ENCODE measurements at places on chromosomes 3 and 15. TPM values are rescaled to one million over a fixed set of nuclear protein-coding genes. Genes with fewer than 3 reads are reported as not detected.

- no peak for DNase-seq
- no peak overlapping the region for H3K4me3 ChIP-seq
- peaks cover 20% of the 10 kb centered on the region for H3K36me3 ChIP-seq
- H3K4me1 ChIP-seq = no peaks in the 10 kb centered on the region
Observed at GRCh38 chr15:63668601-63669000, 71.4 kb downstream of the FBXL22 start.

GRCh38 chr3:196202516-196202970 is 8.7 kb downstream of the ZDHHC19 start:
- no peak overlapping the region for H3K27ac ChIP-seq
- peak; percentile 32 for DNase-seq
- H3K36me3 ChIP-seq = no peaks in the 10 kb centered on the region
- H3K27me3 ChIP-seq = peaks cover 12% of the 10 kb centered on the region

DNA sequence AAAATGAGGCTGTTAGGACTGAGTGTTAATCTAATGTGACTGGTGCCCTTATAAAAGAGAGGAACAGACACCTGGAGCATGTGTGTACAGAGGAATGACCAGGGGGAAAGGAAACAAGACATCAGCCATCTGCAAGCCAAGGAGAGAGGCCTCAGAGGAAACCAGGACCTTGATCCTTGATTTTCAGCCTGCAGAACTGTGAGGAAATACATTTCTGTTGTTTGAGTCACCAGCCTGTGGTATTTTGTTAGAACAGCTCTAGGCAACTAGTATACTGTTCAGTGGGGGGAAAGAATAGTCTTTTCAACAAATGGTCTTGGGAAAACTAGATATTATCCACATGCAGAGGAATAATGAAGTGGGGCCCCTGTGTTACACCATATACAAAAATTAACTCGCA is 80.6 kb downstream of the CCR1 start:
- peak overlapping the region; percentile 55 for H3K27ac ChIP-seq
- DNase-seq = peak; percentile 87
- no peak overlapping the region for H3K4me3 ChIP-seq
- peaks cover 2% of the 10 kb centered on the region for H3K4me1 ChIP-seq

DNA sequence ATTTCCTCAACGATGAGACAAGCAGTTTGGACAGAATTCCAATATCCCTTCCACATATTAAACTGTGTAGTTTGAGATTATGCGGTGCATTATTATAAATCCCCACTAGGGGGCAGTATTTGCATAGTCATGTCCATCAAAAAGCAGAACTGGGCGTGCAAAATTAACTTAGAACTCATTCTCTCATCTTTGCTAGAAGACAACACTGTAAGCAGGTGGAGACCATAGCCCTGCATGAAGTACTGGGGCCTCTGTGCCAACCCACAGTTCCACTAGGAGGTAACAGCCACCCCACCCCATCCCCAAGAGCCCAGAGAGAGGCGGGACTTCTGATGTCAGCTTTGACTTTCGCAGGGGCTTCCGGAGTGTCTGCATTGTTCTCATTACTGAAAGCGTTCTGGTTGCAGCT is 106.6 kb upstream of the TMC3 start:
- DNase-seq = peak; percentile 69
- no peaks in the 10 kb centered on the region for H3K36me3 ChIP-seq
- H3K4me1 ChIP-seq = no peaks in the 10 kb centered on the region

DNA sequence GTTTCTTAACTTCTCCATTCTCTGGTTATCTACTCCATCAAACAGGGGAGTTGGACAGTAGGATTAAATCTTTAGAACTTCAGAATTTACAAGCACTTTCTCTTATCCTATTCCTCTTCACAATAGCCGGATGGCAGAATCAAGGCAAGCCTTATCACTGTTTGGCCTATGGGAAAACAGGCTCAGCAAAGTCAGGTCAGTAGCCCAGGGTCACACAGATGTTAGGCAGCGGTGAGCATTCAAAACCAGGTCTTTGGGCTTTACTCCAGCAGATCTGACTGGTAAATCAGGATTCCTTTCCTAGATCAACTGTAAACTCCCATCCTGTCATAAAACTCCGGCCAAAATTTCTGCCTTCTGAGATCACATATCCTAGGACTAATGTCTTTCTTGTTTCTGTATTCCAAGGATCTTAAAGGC is 258.4 kb downstream of the OPA1 start:
- DNase-seq = no peak
- no peaks in the 10 kb centered on the region for H3K4me1 ChIP-seq
- H3K36me3 ChIP-seq = no peaks in the 10 kb centered on the region
- no peak overlapping the region for H3K27ac ChIP-seq
- H3K27me3 ChIP-seq = peaks cover 35% of the 10 kb centered on the region

DNA sequence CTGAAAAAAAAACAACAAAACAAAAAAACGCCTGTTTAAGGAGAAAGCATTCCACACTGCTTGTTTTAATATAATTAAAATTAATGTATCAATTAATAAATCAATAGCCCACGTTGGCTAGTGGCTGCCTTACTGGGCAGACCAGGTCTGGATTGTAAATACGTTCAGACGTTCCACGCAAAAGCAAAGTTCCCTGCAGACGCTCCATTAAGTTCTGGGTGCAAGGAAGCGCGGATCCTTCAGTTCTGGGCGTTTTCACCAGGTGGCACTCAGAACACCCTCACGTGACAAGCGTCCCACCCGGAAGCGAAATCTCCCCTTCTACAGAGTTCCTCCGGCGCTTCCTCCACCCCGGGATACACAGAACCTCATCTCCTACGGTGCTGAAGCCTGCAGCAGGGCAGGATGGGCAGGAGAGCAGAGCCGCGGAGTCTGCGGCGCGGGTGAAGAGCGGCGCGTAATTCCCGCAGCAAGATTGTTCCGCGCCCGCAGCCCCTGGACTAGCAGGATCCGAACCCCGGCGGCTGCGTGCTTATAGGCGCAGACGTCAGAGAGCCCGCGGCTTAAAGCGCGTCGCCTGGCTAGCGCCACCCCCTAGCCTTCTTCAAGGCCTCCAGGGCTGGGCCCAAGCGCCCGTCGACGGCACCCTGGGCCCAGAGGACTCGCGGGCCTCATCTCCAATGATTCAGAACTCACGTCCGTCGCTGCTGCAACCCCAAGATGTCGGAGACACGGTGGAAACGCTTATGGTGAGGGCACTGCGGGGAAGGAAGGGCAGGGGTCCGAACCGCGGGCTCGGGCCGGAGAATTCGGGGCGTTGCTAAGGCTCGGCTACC is at the start of gene SLC25A38:
SLC25A38 (plus strand) TSS at position 326 of the 836 bp plus-strand sequence; CDS start at position 681, 355 bp downstream.
- H3K4me1 ChIP-seq = peaks cover 5% of the 10 kb centered on the region
- no peaks in the 10 kb centered on the region for H3K27me3 ChIP-seq
- peak within 1 kb of the TSS; percentile 97 for H3K4me3 ChIP-seq
- H3K36me3 ChIP-seq = no peaks in the 10 kb centered on the region
- peak within 1 kb of the TSS; percentile 83 for H3K27ac ChIP-seq
- peak; percentile 85 for DNase-seq

- H3K27ac ChIP-seq = no peak overlapping the region
- H3K4me3 ChIP-seq = no peak overlapping the region
- DNase-seq = peak; percentile 10
- no peaks in the 10 kb centered on the region for H3K4me1 ChIP-seq
Observed at GRCh38 chr15:38202361-38202760, 50.3 kb upstream of the SPRED1 start.

DNA sequence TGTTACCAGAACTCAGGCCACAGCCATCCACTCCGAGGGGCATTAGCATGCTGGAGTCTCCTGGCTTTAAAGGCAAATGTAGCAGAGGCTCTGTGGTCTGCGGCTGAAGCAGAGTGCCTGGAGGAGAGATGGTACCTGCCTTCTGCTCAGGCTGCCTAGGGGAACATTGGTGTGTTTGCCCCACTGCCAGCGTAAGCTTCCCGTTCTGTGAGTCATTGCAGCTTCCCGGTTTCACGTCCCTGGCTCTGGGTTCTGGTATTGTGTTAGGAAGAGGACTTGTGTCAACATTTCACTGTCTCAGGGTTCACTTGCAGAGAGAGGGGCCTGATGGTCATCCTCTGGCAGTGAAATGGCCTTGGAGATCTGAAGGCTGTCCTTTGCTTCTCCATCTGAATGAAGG is 1.8 kb downstream of the GASK1A start:
- H3K27ac ChIP-seq = no peak overlapping the region
- DNase-seq = no peak
- no peak overlapping the region for H3K4me3 ChIP-seq

DNA sequence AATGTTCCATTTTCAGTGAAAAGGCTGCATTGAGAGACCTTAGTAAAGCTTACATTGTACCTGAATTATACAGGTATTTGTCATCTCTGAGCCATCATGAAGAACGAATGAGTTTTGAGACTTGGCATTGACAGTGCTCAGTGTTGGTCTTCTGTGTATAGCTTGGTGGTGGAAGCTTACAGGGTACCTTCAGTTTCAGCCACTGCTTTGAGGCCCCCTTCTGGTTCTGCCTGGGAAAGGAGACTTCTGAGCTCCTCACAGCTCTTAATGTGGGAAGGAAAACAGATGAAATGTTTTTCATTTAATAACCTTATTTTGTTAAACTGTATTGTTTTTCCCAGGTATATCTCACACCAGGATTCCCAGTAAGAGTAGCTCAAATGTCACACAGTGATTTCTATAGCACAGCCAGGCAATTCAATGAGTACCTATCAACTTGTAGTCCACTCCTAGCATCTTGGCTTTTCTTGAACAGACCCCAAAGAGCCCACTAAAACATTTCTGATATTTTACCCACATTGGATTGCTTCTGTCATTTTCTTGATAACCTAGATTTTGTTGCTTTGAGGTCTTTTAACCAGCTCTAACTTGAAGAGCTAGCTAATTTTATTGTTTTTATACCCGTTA is 5.6 kb downstream of the SERPINI1 start:
- no peaks in the 10 kb centered on the region for H3K36me3 ChIP-seq
- H3K4me3 ChIP-seq = no peak overlapping the region
- no peak overlapping the region for H3K27ac ChIP-seq
- peak; percentile 42 for DNase-seq
- H3K4me1 ChIP-seq = no peaks in the 10 kb centered on the region
- H3K27me3 ChIP-seq = no peaks in the 10 kb centered on the region

GRCh38 chr3:195094191-195094921 is 176.6 kb downstream of the XXYLT1 start:
- DNase-seq = no peak
- H3K4me3 ChIP-seq = no peak overlapping the region

DNA sequence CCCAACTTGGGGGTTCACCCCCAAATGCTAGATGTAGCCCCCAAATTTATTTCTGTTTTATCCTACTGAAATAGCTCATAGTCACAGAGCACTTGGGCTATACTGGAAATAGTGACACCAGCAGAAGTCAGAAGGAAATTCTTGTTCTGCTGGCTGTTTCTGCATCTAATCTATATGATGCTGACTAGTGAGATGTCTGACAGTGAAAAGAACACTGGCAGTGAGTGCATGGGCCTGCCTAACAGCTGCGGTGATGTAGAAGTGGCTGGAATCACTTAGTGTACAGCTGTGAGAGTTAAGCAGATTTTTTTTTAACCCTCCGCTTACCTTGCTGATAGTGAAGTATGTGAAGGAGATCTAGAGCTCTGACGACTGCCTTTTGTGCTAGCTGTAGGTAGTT is 14.0 kb downstream of the TTC14 start:
- no peak for DNase-seq
- H3K27ac ChIP-seq = no peak overlapping the region
- H3K27me3 ChIP-seq = no peaks in the 10 kb centered on the region
- no peak overlapping the region for H3K4me3 ChIP-seq

- no peaks in the 10 kb centered on the region for H3K27me3 ChIP-seq
- H3K27ac ChIP-seq = no peak overlapping the region
- peak; percentile 18 for DNase-seq
- no peaks in the 10 kb centered on the region for H3K36me3 ChIP-seq
- H3K4me1 ChIP-seq = peaks cover 46% of the 10 kb centered on the region
Observed at GRCh38 chr3:134056464-134056891, 26.8 kb upstream of the SLCO2A1 start.

DNA sequence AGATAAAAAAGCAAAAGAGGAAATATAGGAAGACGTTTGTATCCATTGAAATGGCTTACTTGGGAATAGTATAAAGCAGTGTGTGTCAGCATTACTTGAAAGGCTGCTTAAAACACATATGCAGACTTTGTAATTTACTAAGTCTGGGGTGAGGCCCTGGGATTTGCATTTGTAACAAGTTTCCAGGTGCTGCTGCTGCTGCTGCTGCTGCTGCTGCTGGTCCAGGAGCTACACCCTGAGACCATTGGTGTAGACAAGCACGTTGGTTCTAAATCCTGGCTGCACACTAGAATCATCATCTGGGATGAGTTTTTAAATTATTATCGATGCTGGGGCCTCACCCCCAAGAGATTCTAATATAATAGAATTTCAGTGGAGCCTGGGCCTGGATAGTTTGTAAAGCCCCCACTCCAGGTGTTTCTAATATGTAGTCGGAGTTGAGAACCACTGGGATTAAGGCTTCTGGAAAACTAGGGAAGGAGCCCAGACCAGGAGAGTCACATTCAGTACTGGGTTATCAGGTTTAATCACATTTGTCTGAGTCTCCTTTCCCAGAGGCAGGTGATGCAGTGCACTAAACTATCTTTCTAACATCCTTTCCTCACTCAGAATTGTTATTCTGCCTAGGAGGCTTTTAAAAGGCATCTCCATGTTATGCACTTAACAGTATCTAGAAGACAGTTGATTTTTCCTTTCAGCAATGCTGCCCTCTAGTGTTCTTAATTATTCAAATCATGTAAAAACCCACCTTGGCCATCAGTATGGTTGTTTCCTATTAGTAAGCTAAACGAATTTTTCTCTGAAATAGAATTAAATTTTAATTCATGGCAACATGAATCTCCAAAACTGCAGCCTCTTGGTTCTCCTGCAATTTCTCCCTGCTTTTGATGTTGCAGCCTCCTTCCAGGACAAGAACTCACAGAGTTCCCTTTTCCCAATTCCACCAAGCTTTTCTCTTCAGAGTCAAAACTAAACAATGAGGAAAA is 45.4 kb downstream of the SSR3 start:
- peaks cover 12% of the 10 kb centered on the region for H3K27me3 ChIP-seq
- 0 out of 2 replicates have a peak, but pooled peaks cover 2% of the 10 kb centered on the region for H3K4me1 ChIP-seq
- DNase-seq = peak; percentile 66
- H3K27ac ChIP-seq = no peak overlapping the region

RETNLB gene
- not detected for total RNA-seq

ZNF660 gene
- total RNA-seq = 1.4 TPM

GOLGA6B gene
- total RNA-seq = not detected

CHP1 gene
- 94.2 TPM for total RNA-seq

ATP13A3 gene
- total RNA-seq = 284 TPM

DLL4 gene
- 1.7 TPM for total RNA-seq

NCEH1 gene
- total RNA-seq = 28.9 TPM

GRK7 gene
- total RNA-seq = not detected

Measured in IMR-90 (cell line).